Ovary (tissue), 10 donors: ENCODE measurements at places on chromosomes 1 and 21. TPM values are rescaled to one million over a fixed set of nuclear protein-coding genes. Genes with fewer than 3 reads are reported as not detected.

- H3K27me3 ChIP-seq: no peaks in the 10 kb centered on the region
- no peak overlapping the region for H3K4me3 ChIP-seq
- no peak for DNase-seq
Measured at GRCh38 chr1:188594542-188595235, 1765.9 kb downstream of the PLA2G4A start.

Gene BMP8A
- 6.9 TPM for total RNA-seq

Gene TGFBR3
- total RNA-seq: 158 TPM

DNA sequence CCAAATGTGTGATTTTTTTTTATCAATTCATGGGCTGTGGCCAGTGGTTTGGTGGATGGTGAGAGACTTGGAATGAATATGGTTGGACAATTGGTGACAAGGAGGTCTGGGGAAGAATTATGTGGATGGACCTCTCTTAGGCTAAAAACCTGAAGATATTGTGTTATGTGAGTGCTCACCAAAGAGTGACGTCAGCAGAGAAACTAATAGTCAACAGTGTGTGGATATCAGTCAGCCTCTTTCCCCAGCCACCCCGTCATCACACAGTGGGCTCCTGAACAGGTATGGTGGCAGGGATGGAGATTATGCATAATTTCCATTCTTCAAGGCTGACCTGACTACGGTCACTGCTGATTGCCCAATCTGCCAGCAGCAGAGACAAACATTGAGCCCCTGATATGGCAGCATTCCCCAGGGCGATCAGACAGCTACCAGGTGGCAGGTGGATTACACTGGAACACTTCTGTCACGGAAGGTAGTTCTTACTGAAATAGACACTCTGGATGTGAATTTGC is 9.2 kb upstream of the OR2G2 start:
- no peaks in the 10 kb centered on the region for H3K27me3 ChIP-seq
- no peaks in the 10 kb centered on the region for H3K36me3 ChIP-seq
- DNase-seq: no peak
- H3K4me1 ChIP-seq: no peaks in the 10 kb centered on the region
- H3K4me3 ChIP-seq: no peak overlapping the region
- H3K27ac ChIP-seq: no peak overlapping the region

- no peaks in the 10 kb centered on the region for H3K4me1 ChIP-seq
- H3K36me3 ChIP-seq: no peaks in the 10 kb centered on the region
- no peak for DNase-seq
- H3K4me3 ChIP-seq: no peak within 1 kb of the TSS
- no peaks in the 10 kb centered on the region for H3K27me3 ChIP-seq
Measured at GRCh38 chr1:205421798-205422197, at the start of gene LEMD1. TSS of gene LEMD1 (minus strand) at chr1:205422056. CDS start at chr1:205420536, 1,520 bp downstream.

Gene LRRN2
- 0.43 TPM for total RNA-seq

- no peak for DNase-seq
- no peaks in the 10 kb centered on the region for H3K36me3 ChIP-seq
- peaks cover 3% of the 10 kb centered on the region for H3K4me1 ChIP-seq
- no peaks in the 10 kb centered on the region for H3K27me3 ChIP-seq
Measured at GRCh38 chr1:16232316-16232710, 4.7 kb downstream of the CPLANE2 start.

- H3K27ac ChIP-seq: no peak overlapping the region
- H3K4me1 ChIP-seq: no peaks in the 10 kb centered on the region
- peak overlapping the region; percentile 25 for H3K4me3 ChIP-seq
- DNase-seq: peak; percentile 65
Measured at GRCh38 chr1:904310-904950, 19.3 kb upstream of the SAMD11 start.

- peak overlapping the region; percentile 81 for H3K27ac ChIP-seq
- H3K27me3 ChIP-seq: no peaks in the 10 kb centered on the region
- H3K36me3 ChIP-seq: no peaks in the 10 kb centered on the region
- no peak overlapping the region for H3K4me3 ChIP-seq
Measured at GRCh38 chr1:203440771-203441170, 34.8 kb upstream of the PRELP start.

Gene CCDC181
- 10.9 TPM for total RNA-seq

DNA sequence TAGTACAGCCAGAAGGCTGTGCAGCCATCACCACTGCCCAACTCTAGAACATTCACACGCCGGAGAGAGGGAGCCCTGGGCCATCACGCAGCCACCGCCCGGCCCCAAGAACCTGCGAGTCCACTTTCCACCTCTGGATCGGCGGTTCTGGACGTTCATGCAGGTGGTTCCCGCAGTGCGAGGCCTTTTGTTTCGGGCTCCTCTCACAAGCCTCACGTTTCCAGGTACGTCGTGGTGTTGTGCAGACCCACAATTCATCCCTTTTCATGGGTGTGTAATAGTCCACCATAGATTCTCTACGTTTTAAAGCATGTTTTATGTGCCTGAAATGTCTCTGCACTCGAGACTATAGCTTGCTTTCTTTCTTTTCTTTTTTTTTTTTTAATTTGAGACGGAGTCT is 23.6 kb downstream of the COL18A1 start:
- H3K4me3 ChIP-seq: no peak overlapping the region
- no peak overlapping the region for H3K27ac ChIP-seq
- peaks cover 34% of the 10 kb centered on the region for H3K4me1 ChIP-seq
